NCI-H1105 treated with DMSO at 0.1 percent for 48 hours (cell line): ENCODE measurements at places on chromosomes 2 and 18.

DNA sequence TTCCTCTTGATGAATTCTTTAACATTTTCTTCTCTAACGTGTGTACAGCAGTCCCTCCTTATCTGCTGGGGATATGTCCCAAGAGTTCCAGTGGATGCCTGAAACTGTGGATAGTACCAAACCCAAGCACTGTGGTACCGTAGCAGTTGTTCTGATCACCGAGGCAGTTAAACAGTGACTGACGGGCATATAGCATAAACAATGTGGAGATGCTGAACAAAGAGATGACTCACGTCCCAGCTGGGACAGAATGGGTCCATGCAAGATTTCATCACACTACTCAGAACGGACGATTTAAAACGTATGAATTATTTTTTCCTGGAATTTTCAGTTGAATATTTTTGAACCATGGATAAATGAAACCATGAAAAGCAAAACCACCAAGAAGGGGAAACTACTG is 54.5 kb upstream of the SPAG16 start:
- no peak for DNase-seq

- peak; percentile 18 for DNase-seq
Observed at GRCh38 chr2:85468704-85469349, 50.3 kb downstream of the SH2D6 start.

GRCh38 chr18:70418546-70419311 is 129.9 kb downstream of the SOCS6 start:
- no peak for DNase-seq

DNA sequence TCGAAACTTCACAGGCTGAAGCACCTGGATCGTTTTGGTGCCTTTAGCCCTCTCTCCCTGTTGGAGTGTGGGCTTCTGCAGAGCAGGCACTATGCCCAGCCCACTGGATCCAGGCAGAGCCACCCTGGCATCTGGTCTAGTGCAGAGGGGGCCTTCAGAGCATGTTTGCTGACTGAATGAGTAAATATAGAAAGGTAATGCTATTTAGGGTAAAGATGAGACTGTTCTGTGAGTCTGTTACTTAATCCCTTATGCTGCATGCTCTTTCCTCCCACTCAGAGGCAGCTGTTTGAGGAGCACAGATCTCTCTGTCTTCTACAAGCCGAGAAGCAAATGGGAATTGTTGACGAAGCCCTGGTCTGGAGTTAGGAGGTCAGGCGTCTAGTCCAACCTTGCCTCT is 130.2 kb downstream of the RGPD3 start:
- DNase-seq: no peak

- no peak for DNase-seq
Observed at GRCh38 chr2:54295911-54296310, 39.9 kb upstream of the TSPYL6 start.

DNA sequence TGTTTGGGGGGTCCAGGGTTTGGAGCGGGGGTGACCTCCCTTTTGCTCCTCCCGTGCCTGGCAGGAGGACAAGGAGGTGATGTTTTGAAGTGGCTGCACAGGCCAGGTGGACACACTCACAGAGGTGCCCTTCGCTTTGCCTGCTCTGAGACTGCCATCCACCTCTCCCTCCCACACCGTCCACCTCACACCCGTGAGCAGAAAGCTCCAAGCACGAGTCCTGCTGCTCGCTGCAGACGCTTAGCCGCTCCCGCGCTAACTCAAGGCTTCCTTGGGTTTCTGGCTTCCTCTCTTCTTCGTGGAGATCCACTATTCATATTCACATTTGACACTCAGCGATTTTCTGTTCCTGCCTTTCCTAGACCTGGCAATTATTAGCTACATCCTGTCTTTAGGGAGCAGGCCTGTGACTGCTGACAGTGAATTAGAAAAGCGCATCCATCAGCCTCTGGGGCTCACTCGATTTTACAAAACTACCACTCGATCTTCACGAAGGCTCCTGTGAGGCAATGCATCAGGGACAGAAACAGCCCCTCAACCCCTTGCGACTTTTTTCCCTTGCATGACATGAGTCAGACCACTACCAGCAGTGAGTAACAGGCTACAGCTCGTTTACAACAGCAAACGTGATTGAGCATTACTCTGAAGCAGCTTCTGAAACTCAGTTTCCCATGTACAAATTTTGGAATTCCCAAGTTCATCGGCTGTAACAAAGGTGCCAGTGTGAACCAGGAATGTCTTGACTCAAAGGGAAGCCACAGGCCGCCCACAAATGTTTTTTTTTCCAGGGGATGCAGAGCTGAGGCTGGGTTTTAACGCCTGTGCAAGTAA is 238.7 kb upstream of the SOX11 start:
- no peak for DNase-seq

DNA sequence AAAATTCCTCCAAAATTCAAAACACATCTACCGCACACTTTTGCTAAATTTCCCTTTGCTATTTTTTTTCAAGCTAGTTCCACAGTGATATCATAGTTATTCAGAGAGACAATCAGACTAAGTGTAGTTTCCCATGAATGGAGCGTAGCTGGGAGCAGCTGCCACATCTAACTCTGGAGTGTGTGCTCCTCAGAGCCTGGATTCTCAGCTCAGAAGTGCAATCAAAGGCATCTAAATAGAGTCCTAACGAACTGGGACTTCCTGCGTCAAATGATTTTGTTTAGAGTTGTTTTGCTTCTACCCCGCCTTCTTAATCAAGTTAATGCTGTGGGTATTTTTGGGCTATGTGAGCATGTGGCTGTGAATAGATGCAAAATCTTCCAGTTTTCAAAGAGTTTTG is 160.3 kb downstream of the TMEM18 start:
- no peak for DNase-seq

- DNase-seq: no peak
Observed at GRCh38 chr2:218274586-218274985, 4.3 kb downstream of the PNKD start.

DNA sequence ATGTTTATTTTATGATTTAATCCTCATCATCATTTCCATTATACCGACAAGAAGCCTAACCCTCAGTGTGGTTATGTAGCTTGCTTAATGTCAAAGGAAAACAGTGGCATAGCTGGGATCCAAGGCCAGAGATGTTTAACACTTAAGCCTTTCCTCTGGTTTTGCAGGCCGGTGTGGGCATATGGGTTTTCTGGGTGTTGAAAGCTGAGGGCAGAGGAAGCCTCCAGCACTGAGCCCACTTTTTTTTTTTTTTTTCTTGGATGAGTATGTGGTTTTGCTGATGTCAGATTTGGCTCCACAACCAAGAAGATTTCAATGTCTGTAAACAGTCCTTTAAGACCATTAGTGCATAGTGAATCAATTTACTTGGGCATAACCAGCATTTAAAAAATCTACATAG is 41.3 kb downstream of the LHCGR start:
- no peak for DNase-seq

GRCh38 chr2:26740346-26740745 is 23.7 kb upstream of the SLC35F6 start:
- DNase-seq: no peak

DNA sequence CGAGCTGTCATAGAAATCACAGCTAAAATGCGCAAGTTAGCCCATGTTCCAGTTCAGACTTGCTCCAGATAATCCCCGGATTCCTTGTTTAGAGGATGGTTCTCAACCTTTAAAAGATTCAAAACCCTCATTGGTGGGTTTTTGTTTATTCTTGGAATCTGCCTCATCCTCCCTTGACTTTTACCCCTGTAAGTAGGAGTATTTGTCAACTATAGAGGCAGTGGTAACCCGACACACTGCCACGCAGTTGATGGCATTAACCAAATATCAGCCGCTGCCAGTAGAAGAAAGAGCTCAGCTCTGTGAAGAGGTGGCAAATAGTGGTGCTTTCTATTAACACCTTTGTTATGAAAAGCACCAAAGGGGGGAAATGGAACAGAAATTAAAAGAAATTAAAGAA is 40.4 kb upstream of the SELENOI start:
- DNase-seq: no peak

- DNase-seq: no peak
Observed at GRCh38 chr2:31188131-31188530, 29.2 kb downstream of the CAPN14 start.

DNA sequence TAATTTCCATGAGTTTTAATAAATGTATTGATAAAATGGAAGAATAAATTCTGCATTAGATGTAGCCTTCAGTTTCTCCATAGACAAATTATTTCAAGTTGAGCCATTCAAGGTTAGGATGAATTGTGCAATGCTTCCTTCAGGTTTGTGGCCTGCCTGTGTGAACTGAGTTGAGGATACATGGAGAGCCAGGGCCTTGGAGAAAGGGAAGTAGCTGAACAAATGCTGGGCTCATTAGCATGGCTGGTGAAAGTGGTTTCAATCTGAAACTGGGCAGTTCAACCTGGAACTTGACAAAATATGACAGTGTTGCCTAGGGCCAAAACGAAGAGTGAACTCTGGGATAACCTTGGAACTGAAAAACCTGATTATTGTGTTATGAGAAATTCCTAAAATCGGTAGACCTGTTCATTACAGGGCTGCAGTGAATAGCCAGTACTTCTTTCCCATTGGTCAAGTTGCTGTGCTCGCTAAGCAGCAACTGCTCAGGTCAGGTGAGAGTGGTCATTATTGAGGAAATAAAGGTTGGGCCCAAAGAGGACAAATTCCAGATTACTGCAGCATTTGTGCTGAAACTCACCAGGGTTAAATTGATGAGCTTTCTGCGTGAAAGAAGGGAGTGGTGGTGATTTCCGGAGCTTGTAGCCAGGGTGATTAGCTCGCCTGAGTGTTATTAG is 12.7 kb downstream of the INPP1 start:
- DNase-seq: no peak

DNA sequence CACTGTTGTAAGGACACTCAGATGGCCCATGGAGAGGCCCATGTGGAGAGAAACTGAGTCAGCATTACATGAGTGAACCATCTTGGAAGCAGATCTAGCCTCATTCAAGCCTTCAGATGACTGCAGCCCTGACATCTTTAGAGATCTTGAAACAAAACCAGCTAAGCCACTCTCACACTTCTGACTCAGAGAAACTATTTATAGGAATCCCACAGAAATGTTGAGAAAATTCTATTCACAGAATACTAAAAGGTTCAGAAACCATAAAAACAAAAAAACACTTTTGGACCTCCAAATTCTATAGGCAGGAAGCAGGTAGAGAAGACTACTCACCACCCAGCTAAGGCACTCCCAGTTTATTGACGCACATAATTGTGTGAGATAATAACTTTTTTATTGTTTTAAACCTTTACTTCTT is 8.7 kb downstream of the TMEM169 start:
- DNase-seq: no peak

- DNase-seq: no peak
Observed at GRCh38 chr18:68056936-68057335, 540.4 kb upstream of the DSEL start.

- peak; percentile 46 for DNase-seq
Observed at GRCh38 chr2:222038067-222038802, 260.6 kb downstream of the PAX3 start.

GRCh38 chr2:110848519-110849030 is 116.2 kb downstream of the ACOXL start:
- DNase-seq: no peak

GRCh38 chr18:23867006-23867405 is 147.5 kb upstream of the TTC39C start:
- DNase-seq: no peak
